ENCODE measurements at places on chromosomes 6 and 20. TPM values are rescaled to one million over a fixed set of nuclear protein-coding genes. Genes with fewer than 3 reads are reported as not detected.

C20orf96 gene
- total RNA-seq, result 19.8 TPM

SCGN gene
- total RNA-seq, result not detected

PSMB1 gene
- total RNA-seq, result 229 TPM

HLA-DQB1 gene
- 11.1 TPM for total RNA-seq

COX4I2 gene
- total RNA-seq, result 2.0 TPM

FGD2 gene
- not detected for total RNA-seq

LGSN gene
- not detected for total RNA-seq

GJA10 gene
- 0.42 TPM for total RNA-seq

CYB5R4 gene
- total RNA-seq, result 20.9 TPM

BHLHE23 gene
- not detected for total RNA-seq

EMILIN3 gene
- 8.1 TPM for total RNA-seq

NRSN1 gene
- 0.38 TPM for total RNA-seq

SIM1 gene
- total RNA-seq, result 0.29 TPM

LRRC73 gene
- total RNA-seq, result 0.64 TPM

MRAP2 gene
- total RNA-seq, result 9.5 TPM

FHL5 gene
- not detected for total RNA-seq

TBXT gene
- 2.3 TPM for total RNA-seq

HLA-DPA1 gene
- 1.9 TPM for total RNA-seq

GRCh38 chr20:2006452-2007361 lies 12.8 kb upstream of the PDYN start:
- H3K4me3 ChIP-seq, result no peak overlapping the region
- H3K27ac ChIP-seq, result no peak overlapping the region
- H3K36me3 ChIP-seq, result no peaks in the 10 kb centered on the region

GRCh38 chr6:107284805-107285204 lies 169.5 kb upstream of the BEND3 start:
- H3K27me3 ChIP-seq, result no peaks in the 10 kb centered on the region
- no peaks in the 10 kb centered on the region for H3K36me3 ChIP-seq
- no peak overlapping the region for H3K27ac ChIP-seq
- no peak overlapping the region for H3K4me3 ChIP-seq
- DNase-seq, result no peak
- no peaks in the 10 kb centered on the region for H3K4me1 ChIP-seq

DNA sequence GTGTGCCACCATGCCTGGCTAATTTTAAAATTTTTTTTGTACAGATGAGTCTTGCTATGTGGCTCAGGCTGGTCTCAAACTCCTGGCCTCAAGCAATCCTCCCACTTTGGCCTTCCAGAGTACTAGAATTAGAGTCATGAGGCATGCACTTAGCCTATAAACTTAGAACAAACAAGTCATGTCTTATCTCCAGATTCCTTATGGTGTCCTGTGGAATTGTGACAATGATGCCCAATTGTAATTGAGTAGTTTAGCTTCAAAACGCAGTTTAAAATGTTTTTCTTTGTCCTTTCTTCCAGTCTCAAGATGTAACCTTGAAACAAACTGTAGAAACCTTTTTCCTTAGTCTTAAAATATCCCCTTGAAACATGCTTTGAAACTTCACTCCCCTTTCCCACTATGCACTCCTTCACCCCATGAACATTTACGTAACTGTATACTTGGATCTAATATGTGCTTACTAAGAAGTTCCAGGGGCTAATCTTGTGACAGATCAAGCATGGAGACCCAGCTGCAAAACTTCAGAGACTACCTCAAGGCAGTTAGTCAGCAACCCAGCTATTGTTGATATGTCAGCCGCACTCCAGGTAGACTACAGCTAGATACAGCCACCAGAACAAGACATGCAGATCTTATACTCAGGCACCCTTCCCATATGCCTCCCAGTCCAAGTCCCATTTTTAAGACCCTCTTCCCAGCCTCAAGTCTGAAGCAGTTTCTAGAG lies 46.2 kb downstream of the MAN1A1 start:
- peaks cover 41% of the 10 kb centered on the region for H3K36me3 ChIP-seq
- H3K4me1 ChIP-seq, result no peaks in the 10 kb centered on the region
- DNase-seq, result no peak
- no peaks in the 10 kb centered on the region for H3K27me3 ChIP-seq
- H3K4me3 ChIP-seq, result no peak overlapping the region

DNA sequence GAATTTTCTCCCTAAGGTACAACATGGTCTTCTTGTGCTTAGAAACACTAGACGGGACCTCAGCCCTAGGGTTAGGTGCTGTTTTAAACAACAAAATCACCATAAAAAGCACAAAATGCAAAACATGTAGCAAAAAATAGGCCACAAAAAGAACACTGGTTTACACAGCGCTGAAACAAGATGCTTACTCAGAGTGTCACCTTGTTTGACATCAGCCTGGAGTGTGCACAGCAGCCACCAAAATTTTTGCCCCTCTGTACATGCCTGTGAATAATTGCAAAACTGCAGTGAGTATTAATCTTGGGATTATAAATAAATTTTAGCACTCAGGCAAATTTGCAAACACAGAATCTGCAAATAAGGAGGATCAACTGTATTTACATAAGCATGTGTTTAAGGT lies 110.1 kb downstream of the PLG start:
- no peaks in the 10 kb centered on the region for H3K4me1 ChIP-seq
- no peak overlapping the region for H3K4me3 ChIP-seq
- H3K36me3 ChIP-seq, result no peaks in the 10 kb centered on the region
- no peak overlapping the region for H3K27ac ChIP-seq
- no peaks in the 10 kb centered on the region for H3K27me3 ChIP-seq

DNA sequence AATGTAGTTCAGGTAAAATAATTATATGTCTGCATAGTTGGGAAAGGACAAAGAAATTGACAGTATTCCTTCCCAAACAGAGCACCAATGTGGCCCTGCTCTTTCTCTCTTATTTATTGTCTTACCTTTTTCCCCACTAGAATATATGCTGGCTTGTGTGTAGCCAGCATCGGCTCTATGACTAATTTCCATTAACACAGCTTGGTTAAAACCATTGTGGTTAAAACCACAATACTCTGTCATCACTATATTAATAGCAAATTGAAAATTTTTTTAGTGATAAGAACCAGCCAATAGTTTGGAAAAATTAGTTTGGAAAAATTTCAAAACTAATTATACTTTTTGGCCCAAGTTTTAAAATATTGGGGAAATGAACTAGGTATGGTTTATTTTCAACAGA lies 535.1 kb downstream of the UTRN start:
- peaks cover 10% of the 10 kb centered on the region for H3K36me3 ChIP-seq
- no peaks in the 10 kb centered on the region for H3K4me1 ChIP-seq
- no peak overlapping the region for H3K27ac ChIP-seq
- H3K27me3 ChIP-seq, result no peaks in the 10 kb centered on the region
- DNase-seq, result no peak

GRCh38 chr6:169339731-169340309 lies 86.2 kb upstream of the THBS2 start:
- H3K36me3 ChIP-seq, result no peaks in the 10 kb centered on the region
- DNase-seq, result no peak
- no peak overlapping the region for H3K27ac ChIP-seq
- no peaks in the 10 kb centered on the region for H3K4me1 ChIP-seq
- no peaks in the 10 kb centered on the region for H3K27me3 ChIP-seq

DNA sequence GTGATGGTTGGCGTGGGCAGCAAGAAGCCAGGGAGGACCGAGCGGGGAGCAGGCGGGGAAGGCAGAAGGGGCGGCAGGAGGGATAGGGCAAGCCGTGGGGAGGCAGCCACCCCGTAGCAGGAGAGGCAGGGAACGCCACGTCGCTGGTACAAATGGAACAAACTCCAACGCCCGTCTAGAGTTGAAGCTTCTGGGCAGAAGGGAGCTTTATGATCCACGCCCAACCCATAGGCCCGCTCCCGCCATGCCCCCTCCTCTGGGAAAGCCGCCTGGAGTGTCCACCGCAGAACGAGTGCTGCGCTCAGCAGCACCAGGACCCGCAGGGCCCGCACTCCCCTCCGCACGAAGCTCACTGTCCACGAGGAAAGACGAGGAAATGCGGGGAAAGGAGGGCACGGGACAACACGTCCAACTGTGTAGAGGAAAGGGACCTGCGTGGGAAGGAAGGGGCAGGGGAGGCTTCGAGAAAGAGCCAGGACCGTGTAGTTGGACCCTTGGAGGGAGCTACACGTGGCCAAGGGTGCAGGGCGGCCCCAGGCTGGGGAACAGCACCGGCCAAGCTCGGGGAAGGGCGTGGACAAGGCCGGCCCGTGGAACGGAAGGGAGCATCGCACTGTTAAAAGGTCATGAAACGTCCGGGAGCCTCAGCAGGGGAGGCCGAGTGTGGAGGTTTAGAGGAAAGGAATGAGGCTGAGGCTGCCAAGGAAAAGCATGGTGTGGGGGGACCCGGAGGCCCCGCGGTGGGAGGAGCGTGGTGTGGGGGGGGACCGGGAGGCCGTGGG lies 204.0 kb downstream of the DLL1 start:
- H3K4me3 ChIP-seq, result no peak overlapping the region
- no peaks in the 10 kb centered on the region for H3K36me3 ChIP-seq
- peak; percentile 30 for DNase-seq
- H3K27ac ChIP-seq, result no peak overlapping the region
- H3K4me1 ChIP-seq, result no peaks in the 10 kb centered on the region

GRCh38 chr6:2826131-2826530 lies 15.5 kb downstream of the SERPINB1 start:
- no peaks in the 10 kb centered on the region for H3K36me3 ChIP-seq
- no peaks in the 10 kb centered on the region for H3K4me1 ChIP-seq
- no peak overlapping the region for H3K27ac ChIP-seq

- DNase-seq, result peak; percentile 55
- H3K27ac ChIP-seq, result peak overlapping the region; percentile 13
- no peaks in the 10 kb centered on the region for H3K27me3 ChIP-seq
- no peak overlapping the region for H3K4me3 ChIP-seq
Observed at GRCh38 chr6:168157272-168158212, 78.5 kb upstream of the FRMD1 start.

GRCh38 chr20:13267231-13267630 lies 46.2 kb downstream of the ISM1 start:
- H3K4me1 ChIP-seq, result peaks cover 5% of the 10 kb centered on the region
- no peaks in the 10 kb centered on the region for H3K36me3 ChIP-seq
- H3K27ac ChIP-seq, result no peak overlapping the region
- H3K4me3 ChIP-seq, result no peak overlapping the region
- no peak for DNase-seq

DNA sequence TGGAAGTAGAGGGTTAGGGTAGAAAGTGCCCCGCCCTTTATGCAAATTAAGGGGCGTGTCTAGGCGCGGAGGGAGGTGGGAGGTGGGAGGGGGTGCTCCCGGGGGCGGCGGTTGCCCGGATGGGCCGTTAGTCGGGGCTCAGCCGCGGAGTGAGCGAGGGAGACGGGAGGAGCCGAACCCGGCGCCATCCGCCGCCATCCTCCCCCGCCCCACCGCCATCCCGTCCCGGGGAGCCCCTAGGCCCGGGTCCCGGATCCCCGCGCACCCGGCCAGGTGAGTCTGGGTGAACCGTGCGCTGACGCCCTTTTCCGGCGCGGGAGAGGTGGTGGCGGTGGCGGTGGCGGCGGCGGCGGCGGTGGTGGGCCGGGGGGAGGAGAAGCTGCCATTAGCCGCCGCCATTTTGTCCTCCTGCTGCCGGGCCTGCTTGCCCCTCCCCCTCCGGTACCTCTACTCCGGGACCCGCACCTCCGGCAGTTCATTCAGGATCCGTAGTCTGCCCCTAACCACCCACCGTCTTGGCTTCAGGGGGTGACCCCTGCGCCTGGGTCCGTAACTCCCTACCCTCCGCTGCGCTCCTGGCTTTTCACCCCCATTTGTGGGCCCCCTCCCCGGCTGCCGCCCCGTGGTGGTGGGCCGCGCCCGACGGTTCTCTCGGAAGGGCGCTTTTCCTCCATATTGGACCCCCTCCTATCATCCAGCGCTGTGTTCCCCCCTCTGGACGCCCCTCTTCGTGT lies at the start of gene PRRC2A:
Gene PRRC2A, plus strand, starts transcription at position 130 of the 734 bp plus-strand sequence. CDS start 2,075 bp downstream, outside the sequence.
- peaks cover 38% of the 10 kb centered on the region for H3K36me3 ChIP-seq
- H3K4me3 ChIP-seq, result peak within 1 kb of the TSS; percentile 99
- no peak for DNase-seq

DNA sequence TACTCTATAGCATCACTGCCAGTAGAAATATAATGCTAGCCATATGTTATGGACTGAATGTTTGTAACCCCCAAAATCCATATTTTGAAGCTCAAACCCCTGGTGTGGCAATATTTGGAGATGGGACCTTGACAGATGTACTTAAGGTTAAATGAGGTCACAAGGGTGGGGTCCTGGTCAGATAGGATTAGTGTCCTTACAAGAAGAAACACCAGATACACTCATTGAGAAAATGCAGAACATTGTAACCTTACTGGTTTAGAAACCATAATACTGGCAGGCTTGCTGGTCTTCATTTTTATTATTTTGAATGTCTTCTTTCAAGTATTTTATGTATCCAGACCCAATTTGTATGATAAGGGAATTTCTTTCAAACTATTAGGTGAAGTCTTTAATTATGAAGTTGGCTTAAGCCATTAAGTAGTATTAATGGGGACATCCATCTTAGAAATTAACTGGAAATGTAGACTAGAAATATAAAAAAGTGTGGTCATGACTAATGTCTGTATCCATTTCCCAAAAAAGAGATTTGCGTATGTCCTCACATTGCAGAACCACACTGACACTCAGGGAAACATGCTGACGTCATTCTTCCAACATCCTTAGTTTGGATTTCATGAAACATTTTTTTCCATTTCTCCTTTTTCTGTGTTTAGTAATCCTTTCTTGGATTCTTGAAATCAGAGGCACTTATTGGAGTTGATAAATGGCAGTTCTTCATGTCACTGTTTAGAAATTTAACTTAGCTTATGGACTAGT lies 32.4 kb downstream of the SLC16A10 start:
- H3K4me3 ChIP-seq, result no peak overlapping the region
- DNase-seq, result no peak
- no peak overlapping the region for H3K27ac ChIP-seq
- peaks cover 7% of the 10 kb centered on the region for H3K4me1 ChIP-seq
- H3K27me3 ChIP-seq, result no peaks in the 10 kb centered on the region

- no peak for DNase-seq
- no peaks in the 10 kb centered on the region for H3K36me3 ChIP-seq
- no peak overlapping the region for H3K4me3 ChIP-seq
- H3K27me3 ChIP-seq, result no peaks in the 10 kb centered on the region
- no peaks in the 10 kb centered on the region for H3K4me1 ChIP-seq
- peak overlapping the region; percentile 17 for H3K27ac ChIP-seq
Observed at GRCh38 chr6:79737172-79737571, 106.0 kb downstream of the SH3BGRL2 start.

DNA sequence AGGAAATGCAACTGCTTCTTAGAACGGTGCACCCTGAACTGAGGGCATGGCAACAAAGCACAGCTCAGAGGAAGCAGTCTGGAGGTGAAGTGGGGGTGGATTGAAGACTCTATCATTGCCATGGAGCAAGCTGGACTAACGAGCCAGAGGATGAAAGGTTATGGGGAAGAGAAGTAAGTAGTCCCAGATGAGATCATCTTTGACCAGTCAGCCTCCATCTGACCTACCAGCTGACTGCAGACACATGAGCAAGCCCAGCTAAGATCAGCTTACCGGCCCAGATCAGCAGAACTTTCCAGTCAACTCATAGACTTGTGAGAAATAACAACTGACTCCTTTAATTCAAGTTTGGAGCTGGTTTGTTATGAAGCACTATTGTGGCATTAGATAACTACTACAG lies 9.1 kb upstream of the JAG1 start:
- H3K4me1 ChIP-seq, result no peaks in the 10 kb centered on the region
- no peaks in the 10 kb centered on the region for H3K27me3 ChIP-seq
- no peak for DNase-seq
- no peak overlapping the region for H3K4me3 ChIP-seq
- no peak overlapping the region for H3K27ac ChIP-seq

GRCh38 chr20:51043811-51044210 lies 20.9 kb upstream of the KCNG1 start:
- no peak overlapping the region for H3K27ac ChIP-seq
- H3K4me3 ChIP-seq, result no peak overlapping the region
- peaks cover 12% of the 10 kb centered on the region for H3K4me1 ChIP-seq
- DNase-seq, result no peak

GRCh38 chr6:8277769-8278168 lies 157.6 kb downstream of the SLC35B3 start:
- no peaks in the 10 kb centered on the region for H3K36me3 ChIP-seq
- no peak overlapping the region for H3K27ac ChIP-seq
- H3K27me3 ChIP-seq, result peaks cover 12% of the 10 kb centered on the region
- peaks cover 9% of the 10 kb centered on the region for H3K4me1 ChIP-seq
- H3K4me3 ChIP-seq, result no peak overlapping the region
- DNase-seq, result peak; percentile 61

Measured in endodermal cell (in vitro differentiated cells).